ENCODE measurements at places on chromosomes 7 and 10.

GRCh38 chr10:71659111-71659634, 60.4 kb downstream of the C10orf105 start:
- no peak for DNase-seq

- no peak for DNase-seq
Observed at GRCh38 chr10:94627511-94627910, 56.0 kb upstream of the CYP2C18 start.

- DNase-seq: no peak
Observed at GRCh38 chr10:30750971-30751677, 121.6 kb upstream of the LYZL2 start.

DNA sequence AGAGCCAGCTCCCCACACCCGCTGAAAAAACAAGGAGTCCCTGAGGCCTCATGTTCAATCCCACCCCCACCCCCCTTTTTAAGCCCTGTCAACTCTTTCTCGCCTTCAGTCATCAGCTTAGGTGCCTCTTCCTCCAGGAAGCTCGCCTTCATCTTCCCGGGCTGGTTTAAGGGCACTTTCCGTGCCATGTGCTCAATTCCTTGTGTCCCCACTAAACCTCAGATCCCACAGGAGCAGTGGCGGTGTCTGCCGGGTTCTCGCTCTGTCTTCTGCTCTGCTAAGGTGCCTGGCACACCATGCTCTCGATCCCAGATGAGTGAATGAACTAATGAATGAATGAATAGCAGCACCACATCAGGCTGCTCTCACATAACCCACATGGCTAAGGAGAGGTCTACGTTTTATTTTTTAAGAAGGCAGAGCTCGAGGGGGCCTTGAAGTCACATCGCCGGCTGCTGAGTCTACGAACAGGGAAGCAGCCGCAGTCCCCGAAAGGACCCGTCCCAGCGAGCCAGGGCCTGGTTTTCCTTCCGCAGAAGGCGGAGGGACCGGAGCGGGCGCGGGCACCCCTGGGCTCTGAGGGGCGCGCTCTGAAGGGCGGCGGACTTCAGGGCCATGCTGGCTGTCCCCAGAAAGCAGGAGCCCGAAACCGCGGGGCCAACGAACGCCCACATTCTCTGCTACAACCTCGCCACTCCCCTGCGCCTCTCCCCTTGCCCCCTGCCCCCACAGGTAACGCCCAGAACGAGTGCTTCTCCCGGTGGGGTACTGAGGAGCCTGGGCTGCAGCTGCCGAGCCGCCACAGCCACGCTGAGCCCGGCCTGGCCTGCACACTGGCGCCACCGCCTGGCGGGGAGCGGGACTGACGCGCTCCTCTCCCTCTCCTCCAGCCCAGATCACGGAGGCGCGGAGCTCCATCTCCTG, 73.4 kb upstream of the KCNMA1 start:
- peak; percentile 82 for DNase-seq

GRCh38 chr7:38178004-38178694, at the start of gene STARD3NL:
Gene STARD3NL, plus strand, starts transcription at chr7:38178245. Its CDS starts 29,260 bp downstream, at chr7:38207505.
- DNase-seq: peak; percentile 100

DNA sequence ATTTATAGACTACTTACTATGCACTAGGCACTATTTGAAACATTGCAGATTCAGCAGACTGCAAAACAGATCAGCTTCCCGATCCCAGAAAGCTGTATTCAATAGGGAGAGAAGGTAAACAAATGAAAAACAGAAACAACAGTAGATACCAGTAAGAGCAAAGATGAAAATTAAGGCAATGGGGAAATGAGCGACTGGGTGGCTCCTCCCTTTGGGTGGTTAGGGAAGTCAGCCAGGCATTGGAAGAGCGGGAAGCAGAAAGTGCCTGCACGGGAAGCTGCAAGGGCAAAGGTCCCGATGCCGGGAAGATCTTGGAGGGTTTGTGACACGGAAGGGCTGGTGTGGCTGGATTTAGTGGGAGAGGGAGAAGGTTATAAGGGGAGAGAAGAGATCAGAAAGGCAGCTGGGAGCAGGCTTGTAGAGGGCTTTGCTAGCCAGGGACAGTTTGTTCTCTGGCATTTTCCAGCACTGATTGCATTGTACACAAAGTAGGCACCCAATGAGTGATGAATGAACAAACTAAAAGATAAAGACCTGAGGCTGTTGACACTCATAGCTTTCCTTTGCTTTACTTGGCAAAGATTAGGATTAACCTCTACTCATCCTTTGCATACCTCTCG, 67.8 kb downstream of the NAMPT start:
- DNase-seq: no peak

DNA sequence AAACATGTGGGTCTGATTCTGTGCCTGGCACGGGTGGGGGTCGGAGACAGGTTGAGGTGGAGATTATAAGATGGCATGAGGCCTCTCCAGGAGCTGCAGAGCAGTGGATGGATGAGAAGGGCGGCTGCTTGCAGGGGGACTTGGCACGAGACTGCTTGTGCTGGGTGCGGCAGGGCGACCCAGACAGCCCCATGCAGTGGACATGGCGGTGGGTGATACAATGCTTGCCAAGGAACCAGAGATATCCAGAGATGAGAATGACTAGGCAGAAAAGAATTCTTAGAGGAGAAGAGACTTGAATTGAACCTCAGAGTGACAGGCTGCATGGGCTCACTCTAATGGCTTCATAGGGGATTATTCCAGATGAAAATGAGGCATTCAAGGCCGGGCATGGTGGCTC, 145.4 kb downstream of the NEURL1 start:
- DNase-seq: no peak

DNA sequence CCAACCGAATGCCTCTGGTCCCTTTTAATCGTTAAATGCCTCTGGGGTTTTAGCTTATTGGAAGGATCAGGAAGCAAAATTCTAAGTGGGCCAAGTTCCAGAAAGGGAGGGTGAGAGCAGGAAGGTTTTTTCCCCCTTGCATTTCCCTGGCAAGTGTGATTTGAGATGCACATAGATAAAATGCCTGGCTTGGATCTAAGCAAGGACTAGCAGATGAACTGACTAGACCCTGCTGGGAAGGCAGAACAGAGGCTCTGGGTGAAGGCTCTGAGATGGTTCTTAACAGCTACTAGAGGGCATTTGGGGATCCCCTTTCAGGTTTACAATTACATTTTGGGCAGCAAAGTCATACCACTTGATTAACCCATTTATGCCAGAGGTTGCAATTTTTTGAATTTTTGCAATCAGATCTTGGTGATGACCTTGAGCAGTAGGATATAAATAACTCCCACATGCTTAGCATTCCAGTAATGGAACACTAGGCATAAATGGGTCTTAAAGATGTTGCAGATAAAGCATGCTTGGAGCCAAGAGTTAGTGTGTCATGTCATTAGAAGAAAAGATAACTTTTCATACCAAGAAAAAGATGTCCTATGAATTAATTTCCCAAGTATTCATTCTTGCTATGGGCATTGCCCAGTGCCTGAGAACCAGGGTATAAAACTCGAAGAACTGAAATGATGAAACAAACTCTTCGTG, 205.9 kb downstream of the SEC23IP start:
- DNase-seq: no peak

GRCh38 chr7:128827248-128827958, 2.8 kb upstream of the FLNC start:
- peak; percentile 52 for DNase-seq

DNA sequence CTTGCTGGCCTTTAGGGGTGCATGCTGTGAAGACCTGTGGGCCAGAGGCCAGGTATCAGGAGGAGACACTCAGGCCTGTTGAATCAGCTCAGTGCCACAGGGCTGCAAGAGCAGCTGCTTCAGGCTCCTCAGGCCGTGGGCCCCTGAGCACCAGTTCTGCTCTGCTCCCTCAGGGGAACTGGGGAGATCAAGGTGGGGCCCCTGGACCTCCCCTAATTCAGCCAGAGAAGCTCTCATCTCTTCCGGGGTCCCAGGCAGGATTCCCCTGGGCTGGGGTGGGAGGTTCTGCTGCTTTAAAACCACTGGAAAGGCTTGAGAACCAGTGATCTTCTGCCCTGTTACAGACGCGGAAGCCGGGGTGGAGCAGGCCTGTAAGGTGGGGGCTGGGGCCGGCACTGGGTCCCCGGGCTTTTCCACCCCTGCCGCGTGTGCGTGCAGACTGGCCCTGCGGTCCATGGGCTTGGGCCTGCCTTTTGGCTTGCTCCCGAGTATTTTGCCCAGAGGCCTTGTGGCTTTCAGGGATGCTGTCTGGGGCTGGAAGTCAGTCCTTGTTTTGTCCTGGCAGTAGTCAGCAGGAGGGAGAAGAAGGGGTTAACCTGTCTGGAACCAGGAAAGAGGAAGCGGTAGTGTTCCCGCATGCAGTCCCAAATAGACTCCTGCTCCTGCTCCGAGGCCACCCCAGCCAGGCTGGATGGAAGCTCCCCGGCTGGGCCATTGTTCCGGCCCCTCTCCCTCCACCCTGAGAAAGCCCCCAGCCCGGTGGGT, 74.3 kb downstream of the LHPP start:
- DNase-seq: peak; percentile 34
